Neural progenitor cell (in vitro differentiated cells): ENCODE measurements at places on chromosomes 4 and X. TPM values are rescaled to one million over a fixed set of nuclear protein-coding genes. Genes with fewer than 3 reads are reported as not detected.

Gene FAM9C
- total RNA-seq, result not detected in 2 replicates

DNA sequence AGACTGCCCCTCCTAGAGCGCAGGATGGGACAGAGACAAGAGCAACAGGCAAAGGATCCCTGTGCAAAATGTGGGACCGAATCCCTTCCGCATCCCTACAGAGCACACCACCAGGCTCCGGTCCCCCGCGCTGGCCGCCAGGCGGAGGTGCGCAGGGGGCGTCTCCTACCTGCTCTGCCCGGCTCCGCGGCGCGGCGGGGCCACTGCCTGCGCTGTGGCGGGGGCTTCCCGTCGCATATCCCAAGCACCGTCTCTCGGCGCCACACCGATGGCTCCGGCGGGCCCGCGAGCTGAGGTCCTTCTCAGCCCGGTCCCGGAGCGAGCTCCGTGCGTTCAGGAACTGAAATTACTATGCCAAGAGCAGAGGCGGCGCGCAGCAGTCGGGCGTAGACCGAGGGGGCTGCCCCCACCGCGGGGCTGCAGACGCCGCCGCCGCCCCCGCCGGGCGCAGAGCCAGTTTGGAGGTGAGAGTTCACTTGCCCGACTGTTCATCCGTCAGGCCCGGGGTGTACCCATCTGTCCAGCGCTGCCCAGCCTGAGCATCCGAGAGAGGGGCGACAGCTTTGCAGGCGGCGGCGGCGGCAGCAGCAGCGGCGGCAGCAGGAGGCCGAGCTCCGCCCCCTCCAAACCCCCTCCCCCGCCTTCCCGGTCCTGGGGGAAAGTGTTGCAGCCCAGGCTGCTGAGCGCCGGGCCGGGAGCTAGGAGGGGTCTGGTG is at the start of gene GPRIN3:
GPRIN3 (minus strand) TSS at position 355 of the 715 bp plus-strand sequence. CDS start 57,690 bp downstream, outside the sequence.
- no peaks in the 10 kb centered on the region for H3K4me1 ChIP-seq

DNA sequence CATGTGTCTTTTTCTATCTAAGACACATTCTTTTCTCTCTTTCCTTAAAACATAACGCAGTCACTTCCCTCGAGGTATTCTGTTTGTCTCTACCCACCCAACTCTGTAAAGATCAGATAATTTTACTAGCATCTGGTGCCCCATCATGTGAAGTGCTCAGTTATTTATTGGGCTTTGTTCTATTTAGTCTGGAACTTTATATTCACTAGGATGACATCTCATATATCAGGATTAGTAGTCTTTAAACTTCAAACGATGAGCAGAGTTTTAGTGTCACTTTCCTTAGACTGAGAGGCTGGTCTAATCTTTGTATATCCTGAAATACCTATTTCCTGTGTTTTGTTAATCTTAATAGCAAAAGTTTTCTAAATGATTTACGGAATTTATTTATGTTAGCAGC is 445.5 kb upstream of the NDST3 start:
- DNase-seq, result no peak
- no peaks in the 10 kb centered on the region for H3K27me3 ChIP-seq
- H3K36me3 ChIP-seq, result no peaks in the 10 kb centered on the region
- H3K4me3 ChIP-seq, result no peak overlapping the region

Gene C4orf50
- total RNA-seq, result 0.09 and 0.32 TPM in 2 replicates

- no peak overlapping the region for H3K4me3 ChIP-seq
- no peaks in the 10 kb centered on the region for H3K27me3 ChIP-seq
- no peaks in the 10 kb centered on the region for H3K4me1 ChIP-seq
- no peak overlapping the region for H3K27ac ChIP-seq
These were observed 68.0 kb upstream of the MAP9 start for GRCh38 chr4:155444721-155445120.

Gene BST1
- total RNA-seq, result 0.45 and 1.2 TPM in 2 replicates

GRCh38 chr4:146389561-146389960 is 132.2 kb downstream of the SLC10A7 start:
- H3K36me3 ChIP-seq, result no peaks in the 10 kb centered on the region
- no peak for DNase-seq
- no peak overlapping the region for H3K27ac ChIP-seq

- H3K27me3 ChIP-seq, result no peaks in the 10 kb centered on the region
- H3K36me3 ChIP-seq, result no peaks in the 10 kb centered on the region
- H3K4me1 ChIP-seq, result no peaks in the 10 kb centered on the region
- no peak for DNase-seq
- no peak overlapping the region for H3K4me3 ChIP-seq
These were observed 90.6 kb downstream of the MID1IP1 start for GRCh38 chrX:38891641-38892413.

DNA sequence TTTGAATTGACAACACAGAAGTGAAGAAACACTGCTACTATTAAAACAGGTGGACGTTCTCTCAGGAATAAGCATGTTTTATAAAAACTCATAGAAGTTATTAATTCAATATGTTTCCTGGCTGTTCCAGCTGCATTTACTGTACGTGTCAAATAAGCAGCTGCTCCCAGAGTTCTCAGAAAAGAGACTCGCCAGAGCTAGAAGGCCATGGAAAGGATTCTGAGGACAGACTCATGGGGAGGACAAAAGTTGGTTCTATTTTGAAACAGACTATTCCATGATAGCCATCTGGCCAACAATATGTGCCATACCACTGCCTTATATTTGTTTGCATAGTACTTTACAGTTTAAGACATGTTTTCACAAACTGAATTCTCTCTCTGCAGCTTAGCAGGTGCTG is 136.5 kb downstream of the NR3C2 start:
- no peak overlapping the region for H3K4me3 ChIP-seq
- H3K27me3 ChIP-seq, result no peaks in the 10 kb centered on the region
- DNase-seq, result no peak
- no peak overlapping the region for H3K27ac ChIP-seq
- H3K36me3 ChIP-seq, result peaks cover 5% of the 10 kb centered on the region

Gene AFM
- total RNA-seq, result not detected in 2 replicates

Gene ADGRG2
- 0.43 and 0.80 TPM in 2 replicates for total RNA-seq

GRCh38 chrX:109187473-109188168 is 294.3 kb downstream of the GUCY2F start:
- H3K27ac ChIP-seq, result no peak overlapping the region
- H3K4me1 ChIP-seq, result peaks cover 37% of the 10 kb centered on the region
- H3K27me3 ChIP-seq, result no peaks in the 10 kb centered on the region
- no peak overlapping the region for H3K4me3 ChIP-seq

- no peak overlapping the region for H3K27ac ChIP-seq
- no peak overlapping the region for H3K4me3 ChIP-seq
- no peaks in the 10 kb centered on the region for H3K36me3 ChIP-seq
These were observed 45.1 kb downstream of the ADGRL3 start for GRCh38 chr4:61245069-61245714.

Gene POU3F4
- total RNA-seq, result not detected in 2 replicates

DNA sequence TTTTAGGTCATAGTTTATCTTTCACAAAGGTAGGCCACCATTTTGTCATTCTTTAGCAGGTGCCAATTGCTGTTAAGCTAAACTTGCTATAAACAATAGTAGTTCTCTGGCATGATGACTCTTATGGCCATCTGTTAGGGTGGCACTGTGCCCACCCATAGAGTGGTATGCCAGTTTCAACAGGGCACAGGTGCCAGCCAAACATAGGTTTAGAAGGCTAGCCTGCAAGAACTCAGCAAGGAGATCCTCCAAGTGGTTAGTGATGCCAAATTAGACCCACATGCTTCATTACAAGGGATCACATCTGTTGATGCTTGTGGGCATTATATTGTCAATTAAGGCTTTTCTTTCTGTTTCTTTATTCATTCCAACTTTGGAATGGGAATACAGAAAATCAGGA is 204.5 kb downstream of the FMR1NB start:
- no peaks in the 10 kb centered on the region for H3K27me3 ChIP-seq
- no peak overlapping the region for H3K27ac ChIP-seq
- H3K36me3 ChIP-seq, result no peaks in the 10 kb centered on the region

GRCh38 chrX:13404364-13404763 is 84.5 kb upstream of the ATXN3L start:
- H3K27me3 ChIP-seq, result no peaks in the 10 kb centered on the region
- H3K27ac ChIP-seq, result no peak overlapping the region
- H3K4me1 ChIP-seq, result peaks cover 4% of the 10 kb centered on the region
- DNase-seq, result peak; percentile 53
- no peak overlapping the region for H3K4me3 ChIP-seq

DNA sequence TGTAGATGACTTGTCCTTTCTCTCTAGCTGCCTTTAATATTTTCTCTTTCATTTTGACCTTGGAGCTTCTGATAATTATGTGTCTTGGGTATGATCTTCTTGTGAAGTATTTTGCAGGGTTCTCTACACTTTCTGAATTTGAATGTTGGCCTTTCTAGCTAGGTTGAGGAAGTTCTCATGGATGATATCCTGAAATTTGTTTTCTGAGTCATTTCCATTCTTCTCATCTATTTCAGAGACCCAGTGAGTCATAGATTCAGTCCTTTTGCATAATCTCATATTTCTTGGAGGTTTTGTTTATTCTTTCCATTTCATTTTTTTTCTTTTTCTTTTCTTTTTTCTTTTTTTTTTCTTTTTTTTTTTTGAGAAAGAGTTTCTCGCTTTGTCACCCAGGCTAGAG is 585.7 kb upstream of the PABPC4L start:
- H3K4me1 ChIP-seq, result no peaks in the 10 kb centered on the region
- no peak overlapping the region for H3K4me3 ChIP-seq
- H3K27me3 ChIP-seq, result no peaks in the 10 kb centered on the region
- no peak for DNase-seq
- no peak overlapping the region for H3K27ac ChIP-seq

Gene QRFPR
- 0.25 TPM in 1 of 2 replicates, not detected in the other for total RNA-seq

GRCh38 chr4:2320152-2320551 is 58.2 kb upstream of the MXD4 start:
- no peak overlapping the region for H3K4me3 ChIP-seq
- H3K4me1 ChIP-seq, result peaks cover 7% of the 10 kb centered on the region
- H3K27me3 ChIP-seq, result no peaks in the 10 kb centered on the region
- DNase-seq, result no peak
- no peaks in the 10 kb centered on the region for H3K36me3 ChIP-seq
- no peak overlapping the region for H3K27ac ChIP-seq

DNA sequence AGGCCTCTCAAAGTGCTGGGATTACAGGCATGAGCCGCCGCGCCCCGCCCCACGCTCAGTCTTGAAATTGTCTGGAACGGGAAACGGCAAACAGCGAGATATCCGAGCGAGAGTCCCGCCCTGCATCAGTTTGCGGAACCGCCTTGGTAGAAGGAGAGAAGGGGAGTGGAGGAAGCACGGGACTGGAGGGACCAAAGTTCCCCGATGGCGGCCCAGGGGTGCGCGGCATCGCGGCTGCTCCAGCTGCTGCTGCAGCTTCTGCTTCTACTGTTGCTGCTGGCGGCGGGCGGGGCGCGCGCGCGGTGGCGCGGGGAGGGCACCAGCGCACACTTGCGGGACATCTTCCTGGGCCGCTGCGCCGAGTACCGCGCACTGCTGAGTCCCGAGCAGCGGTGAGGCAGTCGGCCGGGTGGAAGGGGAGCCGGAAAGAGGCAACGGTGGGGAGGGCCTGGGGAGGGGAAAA is at the start of gene BST1:
BST1 (plus strand) TSS at position 125 of the 463 bp plus-strand sequence; CDS start at position 205, 80 bp downstream.
- no peaks in the 10 kb centered on the region for H3K36me3 ChIP-seq
- H3K27me3 ChIP-seq, result no peaks in the 10 kb centered on the region
- peaks cover 14% of the 10 kb centered on the region for H3K4me1 ChIP-seq
- H3K4me3 ChIP-seq, result peak within 1 kb of the TSS; percentile 28
- H3K27ac ChIP-seq, result no peak within 1 kb of the TSS

DNA sequence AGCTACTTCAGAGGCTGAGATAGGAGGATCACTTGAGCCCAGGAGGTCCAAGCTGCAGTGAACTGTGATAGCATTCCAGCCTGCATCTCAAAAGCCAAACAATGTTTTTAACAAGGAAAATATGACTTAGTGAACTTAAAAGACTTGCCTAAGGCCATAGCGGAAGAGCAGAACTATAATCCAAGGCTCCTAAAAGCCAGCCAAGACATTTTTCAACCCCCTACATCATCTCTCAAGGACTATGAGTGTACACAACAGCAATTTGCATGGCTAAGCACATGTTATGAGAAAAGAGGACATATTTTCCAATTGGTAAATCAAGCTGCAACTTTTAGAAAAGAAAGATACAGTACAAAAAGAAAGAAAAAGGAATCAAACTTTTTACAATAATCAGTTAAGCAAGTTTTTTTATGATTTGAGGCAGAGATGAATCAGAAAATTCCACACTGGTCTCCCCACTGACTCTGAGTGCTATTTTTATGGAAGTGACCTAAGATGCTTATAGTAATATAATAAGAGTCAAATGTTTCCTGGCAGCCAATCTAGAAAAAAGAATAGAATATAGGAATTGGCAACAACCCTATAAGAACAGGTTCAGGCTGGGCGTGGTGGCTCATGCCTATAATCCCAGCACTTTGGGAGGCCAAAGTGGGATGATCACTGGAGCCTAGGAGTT is 9.8 kb upstream of the ACOT9 start:
- no peaks in the 10 kb centered on the region for H3K4me1 ChIP-seq
- no peak overlapping the region for H3K4me3 ChIP-seq
- no peak overlapping the region for H3K27ac ChIP-seq
- no peaks in the 10 kb centered on the region for H3K27me3 ChIP-seq
- no peaks in the 10 kb centered on the region for H3K36me3 ChIP-seq
- no peak for DNase-seq

Gene EMD
- total RNA-seq, result 18.3 and 62.0 TPM in 2 replicates
